Mucosa of gallbladder (tissue), 1 donor: ENCODE measurements at places on chromosomes 3 and 15. TPM values are rescaled to one million over a fixed set of nuclear protein-coding genes. Genes with fewer than 3 reads are reported as not detected.

SPATA16 gene
- total RNA-seq: not detected

AHSG gene
- 2.2 TPM for total RNA-seq

STRA6 gene
- 0.75 TPM for total RNA-seq

THRB gene
- total RNA-seq: 7.1 TPM

IL5RA gene
- total RNA-seq: 0.60 TPM

GOLGA8Q gene
- 1.6 TPM for total RNA-seq

INSYN1 gene
- 13.8 TPM for total RNA-seq

DNA sequence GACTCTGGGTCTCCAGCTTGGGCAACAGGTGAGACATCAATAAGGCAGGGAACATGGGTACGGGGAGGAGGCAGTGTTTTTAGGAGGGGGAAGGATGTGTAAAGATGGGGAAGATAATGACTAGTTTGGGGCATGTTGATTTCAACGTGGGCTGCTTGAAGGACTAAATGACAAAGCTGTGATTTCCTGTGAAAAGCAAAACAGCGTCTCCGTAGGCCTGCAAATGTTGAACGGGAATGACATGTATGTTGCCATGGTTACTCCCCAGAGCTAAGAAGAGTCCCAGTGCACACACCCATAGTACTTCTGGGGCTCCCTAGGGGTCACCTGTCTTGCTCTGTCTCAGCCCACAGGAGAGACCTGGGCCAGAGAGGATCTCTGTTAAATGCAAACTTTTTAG, 71.3 kb upstream of the ETV5 start:
- no peak for DNase-seq

GRCh38 chr3:52792413-52792812, 2.2 kb upstream of the ITIH3 start:
- DNase-seq: no peak

- DNase-seq: no peak
Measured at GRCh38 chr15:68621535-68621934, 42.7 kb downstream of the CORO2B start.

DNA sequence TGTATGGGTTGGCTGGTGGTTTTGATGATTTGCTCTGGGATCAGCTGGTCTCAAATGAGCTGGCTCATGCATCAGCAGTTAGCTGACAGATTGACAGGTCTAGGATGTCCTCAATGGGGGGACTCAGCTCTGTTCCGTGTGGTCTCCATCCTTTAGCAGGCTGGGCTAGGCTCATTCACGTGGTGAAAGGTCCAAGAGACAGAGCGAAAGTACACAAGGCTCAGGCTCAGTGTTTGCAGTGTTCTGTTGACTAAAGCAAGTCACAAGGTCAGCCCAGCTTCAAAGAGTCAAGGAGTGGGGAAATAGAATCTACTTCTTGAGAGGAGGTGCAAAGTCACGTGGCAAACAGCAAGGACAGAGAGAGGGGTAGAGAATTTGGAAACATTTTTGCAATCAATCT, 126.5 kb upstream of the CMC1 start:
- DNase-seq: no peak

DNA sequence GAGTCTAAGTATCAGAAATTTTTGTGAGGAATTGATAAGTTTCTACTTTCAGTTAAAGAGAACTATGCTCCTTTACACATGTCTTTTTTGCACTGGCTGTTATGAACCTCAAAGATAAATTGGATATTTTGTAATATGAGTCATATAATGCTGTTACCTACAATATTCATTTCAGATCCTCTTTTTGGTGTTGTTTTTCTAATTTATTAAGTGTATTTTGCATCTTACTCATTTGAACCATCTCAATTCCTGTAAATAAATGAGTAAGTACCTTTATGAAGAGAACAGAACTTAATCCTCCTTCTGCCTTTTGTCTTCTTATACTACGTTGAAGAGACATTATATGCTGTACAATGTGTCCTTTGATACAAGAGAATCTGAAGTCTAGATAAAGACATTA, 74.4 kb downstream of the ZIC1 start:
- no peak for DNase-seq

GRCh38 chr3:71064291-71064955, 519.1 kb downstream of the FOXP1 start:
- DNase-seq: peak; percentile 28

- DNase-seq: no peak
Measured at GRCh38 chr15:70093070-70093469, 4.6 kb downstream of the TLE3 start.

GRCh38 chr3:83601704-83602103, 1357.1 kb upstream of the CADM2 start:
- DNase-seq: no peak

DNA sequence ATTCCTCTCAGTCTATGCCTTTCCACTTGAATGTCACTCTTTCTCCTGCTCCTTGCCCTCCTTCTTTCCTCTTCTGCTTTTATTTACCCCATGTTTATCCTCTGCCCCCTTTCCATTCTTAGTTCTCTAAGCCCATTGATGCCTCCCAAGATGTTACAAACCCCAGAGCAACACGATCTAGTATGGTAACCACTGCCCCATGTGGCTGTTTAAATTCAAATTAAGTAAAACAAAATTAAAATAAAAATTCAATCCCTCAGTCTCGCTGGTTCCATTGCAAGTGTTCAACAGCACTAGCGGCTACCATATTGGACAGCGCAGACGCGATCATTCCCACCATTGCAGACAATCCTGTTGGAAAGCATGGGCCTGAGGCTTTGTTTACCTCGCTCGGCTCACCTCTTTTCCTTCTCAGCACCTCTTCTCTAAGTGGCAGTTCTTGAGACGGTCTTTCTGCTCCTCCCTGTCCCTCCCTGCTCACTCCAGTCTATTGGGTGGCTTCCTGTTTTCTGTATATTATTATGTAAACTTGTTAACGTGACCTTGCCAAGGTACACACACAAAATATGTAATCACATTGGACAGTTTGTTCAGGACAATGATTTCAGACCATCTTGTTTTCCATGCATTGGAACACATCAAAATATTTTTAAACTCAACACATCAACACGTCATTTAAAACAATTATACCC, 21.8 kb upstream of the CA12 start:
- no peak for DNase-seq

DNA sequence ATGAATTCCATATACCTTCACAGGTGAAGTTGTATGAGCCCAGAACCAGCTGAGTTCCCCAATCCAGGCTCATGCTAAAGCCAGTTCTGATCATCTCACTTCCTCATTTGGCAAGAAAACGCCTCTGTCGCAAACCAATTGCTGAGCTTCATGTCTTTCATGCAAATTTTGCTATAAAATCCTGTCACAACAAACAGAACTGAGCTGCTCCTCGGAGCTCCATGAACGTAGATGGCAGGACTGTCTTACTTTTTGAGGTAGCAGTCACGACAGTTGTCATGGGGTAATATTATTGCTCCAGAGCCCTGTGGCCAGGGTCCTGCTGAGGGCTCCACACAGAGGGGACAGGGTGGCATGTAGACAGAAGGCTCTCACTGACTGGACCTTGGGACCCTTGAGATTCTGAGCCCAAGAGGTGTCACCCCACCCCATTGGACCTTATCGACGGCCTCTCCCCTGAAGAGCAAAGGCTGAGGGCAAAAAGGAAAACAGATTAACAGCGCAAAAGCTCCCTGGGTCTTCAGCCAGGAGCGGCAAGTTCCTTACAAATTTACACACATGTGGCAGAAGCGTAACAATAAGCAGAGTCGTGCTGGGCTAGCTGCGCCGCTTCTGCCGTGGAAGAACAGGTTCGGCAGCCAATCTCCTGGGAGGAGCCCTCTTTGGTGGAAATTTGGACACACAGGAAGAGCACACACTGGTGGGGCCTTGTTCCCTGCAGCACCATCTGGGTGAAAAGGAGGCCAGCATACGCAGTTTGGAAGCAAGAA, 249.2 kb downstream of the OPA1 start:
- no peak for DNase-seq

DNA sequence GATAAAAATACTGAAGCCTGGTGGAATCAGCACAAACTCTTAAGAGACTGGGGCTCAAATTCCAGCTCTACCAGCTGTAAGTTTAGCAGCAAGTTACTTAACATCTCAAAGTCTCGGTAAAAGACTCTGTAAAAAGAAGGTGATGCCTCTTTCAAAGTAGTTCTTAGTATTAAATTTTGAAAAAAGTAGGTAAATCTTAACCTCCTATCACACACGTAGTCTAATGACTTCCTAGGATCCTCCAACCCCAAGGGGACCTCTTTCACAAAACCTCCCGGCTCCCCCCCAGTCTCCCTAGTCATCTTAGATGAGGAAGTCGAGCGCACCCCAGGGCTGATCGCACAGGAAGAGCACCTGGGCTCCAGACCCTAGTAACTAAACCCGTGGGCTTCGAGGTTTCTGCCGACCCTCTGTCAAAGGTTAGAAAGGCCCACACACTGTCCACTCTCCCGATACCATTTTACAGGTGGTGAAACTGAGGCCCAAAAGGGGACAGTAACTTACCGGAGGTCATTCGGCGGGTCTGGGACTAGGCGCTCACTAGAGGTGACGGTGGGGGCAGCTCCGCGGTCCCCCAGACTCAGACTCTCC, 427 bp downstream of the MBD4 start:
- DNase-seq: peak; percentile 23

DNA sequence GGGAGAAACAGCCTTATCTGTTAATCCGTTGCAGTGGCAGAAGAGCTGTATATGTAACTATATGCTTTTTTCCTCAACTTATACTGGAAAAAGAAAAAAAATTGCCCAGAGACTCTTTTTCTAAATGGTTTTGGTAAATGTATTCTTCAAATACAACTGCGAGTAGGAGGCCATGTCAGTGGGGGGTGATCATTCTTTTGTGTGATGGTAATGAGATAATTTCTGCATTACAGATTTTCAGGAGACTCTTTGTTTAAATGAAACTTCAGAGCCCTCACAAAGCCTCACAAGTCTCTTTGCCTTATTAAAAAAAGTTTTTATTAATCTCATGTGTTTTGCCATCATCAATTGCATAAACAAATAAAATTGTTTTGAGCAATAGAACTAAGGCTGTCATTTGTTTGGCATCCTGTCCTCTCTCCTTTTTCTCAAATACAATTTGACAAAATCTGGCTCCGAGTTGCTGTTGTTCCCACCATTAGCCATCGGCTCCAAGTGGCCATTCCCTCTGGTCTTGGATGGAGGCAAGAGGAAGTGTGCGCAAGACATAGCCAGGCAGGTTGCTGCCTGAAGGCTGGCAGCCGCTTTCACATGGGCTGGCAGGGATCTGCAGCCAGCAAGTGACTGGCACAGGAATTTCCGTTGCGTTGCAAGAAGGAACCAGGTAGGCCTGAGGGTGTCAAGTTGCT, 116.7 kb downstream of the FNDC3B start:
- peak; percentile 50 for DNase-seq

- no peak for DNase-seq
Measured at GRCh38 chr15:55248895-55249294, 40.7 kb downstream of the RAB27A start.

- no peak for DNase-seq
Measured at GRCh38 chr15:41913256-41913655, 19.4 kb upstream of the SPTBN5 start.

- no peak for DNase-seq
Measured at GRCh38 chr3:184604615-184605290, 43.2 kb downstream of the EPHB3 start.

DNA sequence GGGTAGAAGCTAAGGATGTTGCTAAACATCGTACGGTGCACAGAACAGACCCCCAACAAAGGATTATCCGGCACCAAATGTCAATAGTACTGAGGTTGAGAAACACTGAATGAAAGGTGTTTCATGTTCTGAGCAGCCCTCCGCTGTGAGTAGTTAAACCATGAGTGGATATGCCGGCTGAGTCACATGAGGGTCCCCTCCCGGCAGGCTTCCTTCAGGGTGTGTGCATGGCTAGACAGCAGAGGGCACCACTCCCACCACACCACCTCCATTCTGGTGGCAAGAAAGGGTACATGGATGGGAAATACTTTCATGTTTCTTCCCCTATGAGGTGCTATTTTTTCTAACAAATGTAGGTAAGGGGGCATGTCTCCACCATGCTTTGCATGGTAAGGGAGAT, 128.3 kb upstream of the SEMA6D start:
- no peak for DNase-seq
